Liver (tissue), 10 donors: ENCODE measurements at places on chromosomes 1 and 21. TPM values are rescaled to one million over a fixed set of nuclear protein-coding genes. Genes with fewer than 3 reads are reported as not detected.
A peak's percentile ranks its signal among the peaks of the same experiment; 100 is the strongest.

- no peak overlapping the region for H3K4me3 ChIP-seq
- peaks cover 3% of the 10 kb centered on the region for H3K27me3 ChIP-seq
- no peaks in the 10 kb centered on the region for H3K4me1 ChIP-seq
- no peak overlapping the region for H3K27ac ChIP-seq
- no peaks in the 10 kb centered on the region for H3K36me3 ChIP-seq
Observed at GRCh38 chr1:170840371-170840770, 95.0 kb upstream of the MROH9 start.

- H3K36me3 ChIP-seq = no peaks in the 10 kb centered on the region
- no peaks in the 10 kb centered on the region for H3K4me1 ChIP-seq
- no peak overlapping the region for H3K27ac ChIP-seq
- no peak for DNase-seq
- H3K4me3 ChIP-seq = no peak overlapping the region
Observed at GRCh38 chr1:170864876-170865538, 70.3 kb upstream of the MROH9 start.

The TFF3 gene
- polyA plus RNA-seq = 4.1 TPM

- H3K4me3 ChIP-seq = no peak overlapping the region
- H3K36me3 ChIP-seq = no peaks in the 10 kb centered on the region
- peak overlapping the region; percentile 64 for H3K27ac ChIP-seq
- DNase-seq = no peak
Observed at GRCh38 chr1:116379057-116379630, 6.1 kb downstream of the ATP1A1 start.

DNA sequence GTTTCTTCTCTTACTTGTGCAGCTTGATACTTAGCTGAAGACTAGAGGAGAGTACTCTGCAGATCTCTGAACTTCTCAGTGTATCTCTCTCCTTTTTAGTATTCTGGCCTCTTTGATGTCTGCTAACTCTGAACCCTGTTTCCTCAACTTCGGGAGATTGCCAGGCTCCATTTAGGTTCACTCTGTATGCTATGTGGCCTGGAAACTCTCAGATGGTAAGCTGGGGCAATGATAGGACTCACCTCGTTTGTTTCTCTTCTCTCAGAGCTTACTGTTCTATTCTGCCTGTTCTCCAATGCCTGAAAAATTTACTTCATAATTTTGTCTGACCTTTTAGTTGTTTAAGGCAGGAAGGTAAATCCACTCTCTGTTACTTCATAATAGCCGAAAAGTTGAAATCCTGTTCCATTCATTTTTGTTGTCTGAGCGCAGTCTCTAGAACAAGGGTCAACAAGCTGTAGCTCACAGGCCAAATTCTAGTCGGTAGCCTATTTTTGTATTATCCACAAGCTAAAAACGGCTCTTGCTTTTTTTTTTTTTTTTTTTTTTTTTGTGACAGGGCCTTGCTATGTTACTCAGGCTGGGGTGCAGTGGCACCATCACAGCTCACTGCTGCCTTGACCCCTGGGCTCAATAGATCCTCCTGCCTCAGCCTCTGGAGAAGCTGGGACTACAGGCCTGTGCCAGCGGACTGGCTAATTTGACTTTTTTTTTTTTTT, 33.3 kb downstream of the ZMYM4 start:
- no peaks in the 10 kb centered on the region for H3K27me3 ChIP-seq
- DNase-seq = no peak
- H3K36me3 ChIP-seq = no peaks in the 10 kb centered on the region
- no peak overlapping the region for H3K4me3 ChIP-seq

DNA sequence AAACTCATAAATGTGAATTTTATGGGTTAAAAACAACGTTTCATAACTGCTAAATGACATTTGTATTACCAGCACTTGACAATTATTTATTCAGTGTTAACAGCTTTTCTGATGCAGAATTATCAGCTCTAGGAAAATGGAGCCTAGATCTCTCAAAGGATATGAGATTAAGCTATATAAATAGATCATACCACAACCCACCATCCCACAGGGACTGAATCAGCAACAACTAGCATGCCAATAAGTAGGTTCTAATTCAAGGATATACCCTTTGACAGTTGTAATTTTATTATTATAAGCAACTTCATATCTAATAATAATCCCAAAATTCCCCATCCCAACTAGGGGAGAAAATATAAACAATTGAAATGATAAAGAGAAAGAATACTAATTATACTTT, 275.4 kb upstream of the RGS18 start:
- no peaks in the 10 kb centered on the region for H3K4me1 ChIP-seq
- H3K4me3 ChIP-seq = no peak overlapping the region

- H3K27me3 ChIP-seq = no peaks in the 10 kb centered on the region
- H3K4me3 ChIP-seq = no peak overlapping the region
- H3K4me1 ChIP-seq = no peaks in the 10 kb centered on the region
- no peaks in the 10 kb centered on the region for H3K36me3 ChIP-seq
Observed at GRCh38 chr1:87170157-87170556, 158.5 kb upstream of the LMO4 start.

The AGT gene
- 5,119 TPM for polyA plus RNA-seq

DNA sequence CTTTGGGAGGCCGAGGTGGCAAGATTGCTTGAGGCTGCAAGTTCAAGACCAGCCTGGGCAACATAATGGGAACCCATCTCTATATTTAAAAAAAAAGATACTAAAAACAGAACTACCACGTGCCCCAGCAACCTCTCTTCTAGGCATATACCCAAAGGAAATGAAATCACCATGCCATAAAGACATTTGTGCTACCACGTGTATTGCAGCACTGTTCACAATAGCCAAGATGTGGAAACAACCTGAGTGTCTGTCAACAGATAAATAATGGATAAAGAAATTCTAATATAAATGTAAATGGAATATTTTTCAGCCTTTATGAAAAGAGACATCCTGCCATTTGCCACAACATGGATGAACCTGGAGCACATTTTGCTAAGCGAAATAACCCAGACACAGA, 128.6 kb downstream of the PCNX2 start:
- no peaks in the 10 kb centered on the region for H3K4me1 ChIP-seq
- DNase-seq = no peak
- H3K36me3 ChIP-seq = no peaks in the 10 kb centered on the region
- no peak overlapping the region for H3K4me3 ChIP-seq
- no peaks in the 10 kb centered on the region for H3K27me3 ChIP-seq
- no peak overlapping the region for H3K27ac ChIP-seq

- H3K36me3 ChIP-seq = peaks cover 7% of the 10 kb centered on the region
- no peak overlapping the region for H3K4me3 ChIP-seq
- H3K27me3 ChIP-seq = no peaks in the 10 kb centered on the region
Observed at GRCh38 chr21:45990049-45990711, 8.6 kb downstream of the COL6A1 start.

GRCh38 chr1:56516539-56517252, 62.7 kb downstream of the PLPP3 start:
- no peak for DNase-seq
- no peaks in the 10 kb centered on the region for H3K27me3 ChIP-seq
- H3K4me1 ChIP-seq = peaks cover 6% of the 10 kb centered on the region
- peaks cover 39% of the 10 kb centered on the region for H3K36me3 ChIP-seq
- no peak overlapping the region for H3K4me3 ChIP-seq

DNA sequence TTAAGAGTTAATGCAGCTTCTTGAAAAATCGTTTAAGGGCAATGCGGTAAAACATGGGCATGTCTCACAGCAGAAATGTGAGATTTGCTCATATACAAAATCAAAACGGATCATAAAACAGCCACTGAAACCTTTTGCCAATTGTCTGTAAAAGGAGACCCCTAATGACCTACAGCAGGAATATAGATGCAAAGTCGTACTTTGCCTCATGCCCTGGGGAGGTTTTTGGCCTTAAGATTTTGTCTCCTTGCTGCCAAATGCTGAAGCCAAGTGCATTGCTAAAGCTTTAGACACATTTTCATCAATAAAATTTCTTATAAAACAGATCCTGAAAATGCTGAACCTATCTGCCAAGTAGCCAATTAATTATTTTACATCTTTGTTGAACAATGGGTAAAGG, 226.9 kb downstream of the TGFB2 start:
- no peak overlapping the region for H3K27ac ChIP-seq
- H3K4me1 ChIP-seq = no peaks in the 10 kb centered on the region
- H3K36me3 ChIP-seq = no peaks in the 10 kb centered on the region
- no peak overlapping the region for H3K4me3 ChIP-seq
- no peak for DNase-seq

GRCh38 chr1:202628646-202629215, 81.5 kb downstream of the SYT2 start:
- H3K27ac ChIP-seq = no peak overlapping the region
- no peaks in the 10 kb centered on the region for H3K36me3 ChIP-seq
- H3K27me3 ChIP-seq = peaks cover 4% of the 10 kb centered on the region
- H3K4me1 ChIP-seq = peaks cover 8% of the 10 kb centered on the region
- H3K4me3 ChIP-seq = no peak overlapping the region

The MX2 gene
- 0.69 TPM for polyA plus RNA-seq

The APCS gene
- polyA plus RNA-seq = 5,859 TPM

DNA sequence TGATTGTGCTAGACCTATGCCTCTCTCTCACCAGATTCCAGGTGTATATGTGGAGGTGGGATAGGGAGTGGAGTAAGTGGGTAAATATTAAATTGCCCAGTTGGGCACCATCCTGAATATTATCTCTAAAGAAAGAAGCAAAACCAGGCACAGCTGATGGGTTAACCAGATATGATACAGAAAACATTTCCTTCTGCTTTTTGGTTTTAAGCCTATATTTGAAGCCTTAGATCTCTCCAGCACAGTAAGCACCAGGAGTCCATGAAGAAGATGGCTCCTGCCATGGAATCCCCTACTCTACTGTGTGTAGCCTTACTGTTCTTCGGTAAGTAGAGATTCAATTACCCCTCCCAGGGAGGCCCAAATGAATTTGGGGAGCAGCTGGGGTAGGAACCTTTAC, at the start of gene FCER1A:
Gene FCER1A (plus strand): TSS at position 242 of the 400 bp plus-strand sequence. CDS start 29 bp downstream, at position 271.
- H3K36me3 ChIP-seq = no peaks in the 10 kb centered on the region
- H3K27ac ChIP-seq = no peak within 1 kb of the TSS
- DNase-seq = no peak
- no peak within 1 kb of the TSS for H3K4me3 ChIP-seq
- H3K4me1 ChIP-seq = no peaks in the 10 kb centered on the region

The AADACL3 gene
- not detected for polyA plus RNA-seq

GRCh38 chr1:170668209-170669106, 4.5 kb downstream of the PRRX1 start:
- peaks cover 13% of the 10 kb centered on the region for H3K27me3 ChIP-seq
- no peak for DNase-seq
- H3K4me1 ChIP-seq = peaks cover 14% of the 10 kb centered on the region
- H3K36me3 ChIP-seq = no peaks in the 10 kb centered on the region
- H3K27ac ChIP-seq = no peak overlapping the region

GRCh38 chr1:230977761-230978490, 735 bp downstream of the TTC13 start:
- no peaks in the 10 kb centered on the region for H3K4me1 ChIP-seq
- no peaks in the 10 kb centered on the region for H3K36me3 ChIP-seq
- H3K4me3 ChIP-seq = peak overlapping the region; percentile 78

DNA sequence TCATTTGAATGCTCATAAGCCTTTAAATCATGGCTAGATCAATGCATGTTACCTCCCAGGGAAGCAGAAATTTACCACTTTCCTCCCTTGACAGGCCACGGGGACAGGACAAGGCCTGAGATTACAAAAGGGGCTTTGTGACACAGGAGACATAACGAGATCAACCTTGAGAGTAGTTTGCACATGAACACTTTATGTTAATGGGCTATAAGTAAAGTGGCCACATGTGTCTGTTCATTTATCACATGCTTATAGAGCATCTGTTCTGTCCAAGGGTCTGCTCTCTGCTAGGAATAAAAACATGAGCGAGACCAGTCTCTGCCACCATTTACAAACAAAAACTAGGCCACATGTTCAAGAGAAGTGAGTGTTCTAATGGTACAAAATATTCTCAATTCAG, 144.1 kb upstream of the C8B start:
- no peak overlapping the region for H3K4me3 ChIP-seq
- no peaks in the 10 kb centered on the region for H3K4me1 ChIP-seq
- DNase-seq = no peak
- no peaks in the 10 kb centered on the region for H3K36me3 ChIP-seq
- no peaks in the 10 kb centered on the region for H3K27me3 ChIP-seq

GRCh38 chr1:202085682-202086373, 36.9 kb upstream of the GPR37L1 start:
- no peak for DNase-seq
- no peak overlapping the region for H3K27ac ChIP-seq
- no peaks in the 10 kb centered on the region for H3K27me3 ChIP-seq
- no peaks in the 10 kb centered on the region for H3K36me3 ChIP-seq
- no peak overlapping the region for H3K4me3 ChIP-seq

GRCh38 chr1:25343872-25344271, 5.7 kb downstream of the TMEM50A start:
- no peaks in the 10 kb centered on the region for H3K27me3 ChIP-seq
- H3K4me1 ChIP-seq = peaks cover 10% of the 10 kb centered on the region
- H3K4me3 ChIP-seq = no peak overlapping the region
- no peak for DNase-seq
- peaks cover 13% of the 10 kb centered on the region for H3K36me3 ChIP-seq
- H3K27ac ChIP-seq = no peak overlapping the region

DNA sequence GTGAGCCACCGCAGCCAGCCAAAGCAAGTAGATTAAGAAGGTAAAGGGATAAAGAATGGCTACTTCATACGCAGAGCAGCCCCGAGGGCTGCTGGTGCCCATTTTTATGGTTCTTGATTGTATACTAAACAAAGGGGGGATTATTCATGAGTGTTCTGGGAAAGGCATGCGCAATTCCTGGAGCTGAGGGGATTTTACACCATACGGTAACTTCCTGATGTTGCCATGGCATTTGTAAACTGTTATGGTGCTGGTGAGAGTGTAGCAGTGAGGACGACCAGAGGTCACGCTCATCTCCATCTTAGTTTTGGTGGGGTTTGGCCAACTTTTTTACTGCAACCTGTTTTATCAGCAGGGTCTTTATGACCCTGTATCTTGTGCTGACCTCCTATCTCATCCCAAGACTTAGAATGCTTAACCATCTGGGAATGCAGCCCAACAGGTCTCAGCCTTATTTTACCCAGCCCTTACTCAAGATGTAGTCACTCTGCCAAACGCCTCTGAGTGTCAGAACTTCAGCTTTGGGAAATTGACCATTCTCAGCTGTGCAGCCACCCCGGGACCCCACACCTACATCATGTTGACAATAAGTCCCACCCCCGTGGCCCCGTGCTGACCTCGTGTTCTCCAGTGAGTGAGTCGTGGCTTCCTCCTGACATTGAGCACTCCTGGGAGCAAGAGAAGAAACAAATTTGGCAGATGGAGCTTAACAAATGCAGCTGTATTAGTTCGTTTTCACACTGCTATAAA, 149.4 kb upstream of the COL6A1 start:
- no peak overlapping the region for H3K27ac ChIP-seq
- no peaks in the 10 kb centered on the region for H3K27me3 ChIP-seq
- H3K4me1 ChIP-seq = no peaks in the 10 kb centered on the region

DNA sequence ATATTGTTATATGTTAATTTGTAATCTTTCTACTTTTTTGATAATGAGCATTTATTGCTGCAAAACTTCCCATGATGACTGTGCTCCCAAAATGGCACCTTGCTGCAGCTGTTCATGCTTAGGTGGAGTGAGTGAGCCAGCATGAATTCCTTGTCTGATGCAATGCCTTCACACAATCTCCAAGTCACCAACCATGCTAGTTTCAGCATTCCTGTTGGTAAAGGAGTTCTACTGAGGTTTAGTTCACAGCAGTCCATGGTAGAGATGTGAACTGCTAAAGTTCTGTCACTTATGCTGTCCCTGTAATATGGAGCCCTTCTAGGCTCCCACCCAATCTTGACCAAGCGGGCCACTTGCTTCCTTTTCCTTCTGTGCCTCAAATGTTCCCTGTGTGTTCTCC, 26.2 kb upstream of the PRKACB start:
- no peak overlapping the region for H3K4me3 ChIP-seq
- H3K4me1 ChIP-seq = no peaks in the 10 kb centered on the region
- H3K36me3 ChIP-seq = no peaks in the 10 kb centered on the region
- no peak for DNase-seq

GRCh38 chr1:153228491-153228890, 11.1 kb downstream of the PRR9 start:
- no peak overlapping the region for H3K27ac ChIP-seq
- no peaks in the 10 kb centered on the region for H3K4me1 ChIP-seq
- H3K4me3 ChIP-seq = no peak overlapping the region
- H3K27me3 ChIP-seq = no peaks in the 10 kb centered on the region
